Adrenal gland (tissue), 19 donors: ENCODE measurements at places on chromosomes 7 and 10. TPM values are rescaled to one million over a fixed set of nuclear protein-coding genes. Genes with fewer than 3 reads are reported as not detected.
A peak's percentile ranks its signal among the peaks of the same experiment; 100 is the strongest.

Gene UNCX
- total RNA-seq, result not detected

- no peak overlapping the region for H3K4me3 ChIP-seq
- no peak overlapping the region for H3K27ac ChIP-seq
- no peak for DNase-seq
- H3K4me1 ChIP-seq, result peaks cover 13% of the 10 kb centered on the region
- H3K27me3 ChIP-seq, result no peaks in the 10 kb centered on the region
- H3K36me3 ChIP-seq, result no peaks in the 10 kb centered on the region
These were observed 277.1 kb downstream of the CACNA2D1 start for GRCh38 chr7:82166260-82167015.

DNA sequence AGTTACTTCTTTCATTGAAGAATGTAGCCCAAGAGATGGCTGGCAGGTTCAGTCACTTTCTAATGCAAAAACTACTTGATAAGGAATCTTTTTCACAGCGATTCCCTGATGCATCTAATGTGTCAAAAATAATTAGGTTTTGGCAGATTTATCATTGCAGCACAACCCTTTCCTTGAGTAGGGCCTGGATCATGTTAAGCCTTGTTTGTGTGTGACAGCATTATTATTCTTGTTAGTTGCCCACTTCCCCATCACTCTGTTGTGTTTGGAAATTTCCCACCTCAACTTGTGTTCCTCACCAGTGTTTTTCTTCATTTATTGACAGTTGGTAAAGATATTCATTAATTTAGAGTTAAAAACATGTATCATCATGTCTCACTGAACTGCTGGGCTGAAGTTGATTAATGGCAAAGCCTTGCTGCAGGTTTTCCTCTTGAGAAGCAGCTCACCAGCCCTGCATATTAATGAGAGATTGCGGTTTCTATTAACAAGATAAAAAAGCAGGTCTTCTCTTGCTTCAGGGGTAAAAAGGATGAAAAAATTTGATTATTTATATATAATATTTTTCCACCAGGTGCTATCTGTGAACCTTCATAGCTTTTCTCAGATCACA is 233.3 kb upstream of the MDFIC start:
- H3K27ac ChIP-seq, result no peak overlapping the region
- no peak overlapping the region for H3K4me3 ChIP-seq
- DNase-seq, result no peak
- no peaks in the 10 kb centered on the region for H3K4me1 ChIP-seq

DNA sequence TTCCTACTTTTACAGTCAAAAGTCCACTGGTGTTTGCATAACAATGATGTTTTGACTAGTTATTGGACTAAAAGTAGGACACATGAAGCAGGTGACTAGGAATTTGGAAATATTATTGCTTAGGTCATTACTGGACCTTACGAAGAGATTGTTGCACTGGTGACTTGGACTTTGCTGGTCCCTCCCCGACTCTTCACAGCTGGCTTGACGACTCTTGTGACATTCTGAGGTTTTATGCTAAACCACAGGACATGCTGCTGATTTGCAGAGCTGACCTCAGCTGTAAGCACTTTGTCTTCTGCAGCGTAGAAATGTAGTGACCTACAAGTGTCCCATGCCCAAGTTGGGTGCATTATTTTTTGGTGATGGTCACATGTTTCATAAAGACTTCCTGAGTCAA is 21.9 kb downstream of the PCBD1 start:
- no peaks in the 10 kb centered on the region for H3K36me3 ChIP-seq
- no peak overlapping the region for H3K4me3 ChIP-seq
- no peak for DNase-seq
- H3K27ac ChIP-seq, result no peak overlapping the region
- peaks cover 4% of the 10 kb centered on the region for H3K4me1 ChIP-seq

Gene TSPAN12
- total RNA-seq, result 106 TPM

GRCh38 chr7:20374399-20374798 is 43.7 kb downstream of the ITGB8 start:
- H3K36me3 ChIP-seq, result no peaks in the 10 kb centered on the region
- H3K4me1 ChIP-seq, result no peaks in the 10 kb centered on the region
- no peak for DNase-seq

GRCh38 chr7:122143376-122143750 is 686 bp downstream of the AASS start:
- DNase-seq, result peak; percentile 26
- peak overlapping the region; percentile 96 for H3K4me3 ChIP-seq
- no peaks in the 10 kb centered on the region for H3K27me3 ChIP-seq
- no peaks in the 10 kb centered on the region for H3K36me3 ChIP-seq
- H3K27ac ChIP-seq, result peak overlapping the region; percentile 98
- no peaks in the 10 kb centered on the region for H3K4me1 ChIP-seq

GRCh38 chr10:11901454-11901832 is 78.3 kb downstream of the PROSER2 start:
- DNase-seq, result no peak
- no peaks in the 10 kb centered on the region for H3K4me1 ChIP-seq
- no peak overlapping the region for H3K4me3 ChIP-seq
- no peak overlapping the region for H3K27ac ChIP-seq
- H3K36me3 ChIP-seq, result no peaks in the 10 kb centered on the region
- no peaks in the 10 kb centered on the region for H3K27me3 ChIP-seq

Gene GDF2
- total RNA-seq, result not detected
